ENCODE measurements at places on chromosomes 7 and 10. TPM values are rescaled to one million over a fixed set of nuclear protein-coding genes. Genes with fewer than 3 reads are reported as not detected.

The SPDYE11 gene
- not detected for polyA plus RNA-seq

The PIK3AP1 gene
- 1.9 TPM for polyA plus RNA-seq

DNA sequence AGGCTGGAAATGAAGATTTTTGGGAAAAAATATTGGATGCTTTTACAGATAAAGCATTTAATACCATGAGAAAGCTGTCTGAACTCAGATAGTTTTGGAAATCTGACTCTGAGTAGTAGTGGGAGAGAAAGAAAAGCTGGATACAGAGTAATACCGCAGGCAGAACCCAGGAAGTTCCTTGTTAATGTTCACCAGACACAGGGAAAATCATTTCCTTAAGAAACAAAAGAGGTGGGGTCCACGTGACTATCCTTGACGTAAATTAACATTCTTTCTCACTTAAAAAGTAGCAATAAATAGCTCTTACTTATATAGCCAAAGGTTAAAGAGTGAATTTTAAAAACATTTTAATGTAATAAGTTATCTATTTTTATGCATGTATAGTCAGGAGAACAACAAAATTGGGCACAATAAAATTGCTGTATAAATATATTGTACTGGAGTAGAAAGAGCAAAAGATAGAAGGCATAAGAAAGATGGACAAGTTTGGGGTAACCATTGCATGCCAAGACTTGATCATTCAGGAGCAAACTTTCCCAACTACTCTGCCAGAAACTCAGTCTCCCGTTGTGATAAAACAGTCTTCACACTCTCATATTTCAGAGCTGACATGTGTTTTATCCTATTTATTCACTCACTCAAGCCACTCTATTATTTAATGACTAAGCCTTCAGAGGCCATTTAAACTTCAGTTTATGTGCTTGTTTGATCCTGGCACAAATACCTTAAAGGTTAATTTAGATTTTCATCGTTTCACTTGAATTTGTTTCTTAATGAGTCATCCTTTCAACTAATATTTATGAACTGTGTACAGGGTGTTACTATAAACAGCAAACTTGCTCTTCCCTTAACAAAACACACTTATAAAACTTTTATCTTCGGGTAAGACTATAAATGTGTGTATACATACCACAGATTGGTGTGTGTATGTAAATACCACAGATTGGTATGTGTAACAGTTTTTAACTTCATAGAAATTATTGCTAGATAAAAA, 143.1 kb downstream of the GNAI1 start:
- peak; percentile 94 for DNase-seq

- DNase-seq = no peak
Observed at GRCh38 chr7:82599895-82600294, 156.3 kb upstream of the CACNA2D1 start.

DNA sequence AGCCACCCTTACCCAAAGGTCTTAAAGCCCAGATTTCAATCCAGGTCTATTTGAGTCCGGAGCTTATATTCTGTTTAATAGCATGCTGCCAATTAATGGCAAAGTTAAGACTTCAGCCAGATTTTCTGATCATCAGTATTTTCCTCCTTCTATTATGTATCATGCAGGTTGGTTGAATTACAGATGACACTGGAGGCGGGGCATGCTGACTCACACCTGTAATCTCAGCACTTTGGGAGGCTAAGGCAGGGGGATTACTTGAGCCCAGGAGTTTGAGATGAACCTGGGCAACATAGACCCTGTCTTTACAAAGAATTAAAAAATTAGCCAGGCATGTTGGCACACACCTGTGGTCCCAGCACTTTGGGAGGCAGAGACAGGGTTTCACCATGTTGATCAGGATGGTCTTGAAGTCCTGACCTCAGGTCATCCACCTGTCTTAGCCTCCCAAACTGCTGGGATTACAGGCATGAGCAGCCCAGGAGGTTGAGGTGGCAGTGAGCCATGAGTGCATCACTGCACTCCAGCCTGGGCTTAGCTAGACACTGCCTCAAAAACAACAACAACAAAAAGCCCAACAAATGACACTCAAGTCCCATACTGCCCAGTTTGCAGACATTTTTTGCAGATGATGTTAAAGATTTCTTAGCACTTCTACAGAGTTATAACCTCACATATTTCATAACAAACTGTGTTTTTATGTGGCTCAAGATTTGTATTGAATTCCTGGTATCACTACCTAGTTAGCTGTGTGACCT, 62.5 kb downstream of the MCU start:
- no peak for DNase-seq

DNA sequence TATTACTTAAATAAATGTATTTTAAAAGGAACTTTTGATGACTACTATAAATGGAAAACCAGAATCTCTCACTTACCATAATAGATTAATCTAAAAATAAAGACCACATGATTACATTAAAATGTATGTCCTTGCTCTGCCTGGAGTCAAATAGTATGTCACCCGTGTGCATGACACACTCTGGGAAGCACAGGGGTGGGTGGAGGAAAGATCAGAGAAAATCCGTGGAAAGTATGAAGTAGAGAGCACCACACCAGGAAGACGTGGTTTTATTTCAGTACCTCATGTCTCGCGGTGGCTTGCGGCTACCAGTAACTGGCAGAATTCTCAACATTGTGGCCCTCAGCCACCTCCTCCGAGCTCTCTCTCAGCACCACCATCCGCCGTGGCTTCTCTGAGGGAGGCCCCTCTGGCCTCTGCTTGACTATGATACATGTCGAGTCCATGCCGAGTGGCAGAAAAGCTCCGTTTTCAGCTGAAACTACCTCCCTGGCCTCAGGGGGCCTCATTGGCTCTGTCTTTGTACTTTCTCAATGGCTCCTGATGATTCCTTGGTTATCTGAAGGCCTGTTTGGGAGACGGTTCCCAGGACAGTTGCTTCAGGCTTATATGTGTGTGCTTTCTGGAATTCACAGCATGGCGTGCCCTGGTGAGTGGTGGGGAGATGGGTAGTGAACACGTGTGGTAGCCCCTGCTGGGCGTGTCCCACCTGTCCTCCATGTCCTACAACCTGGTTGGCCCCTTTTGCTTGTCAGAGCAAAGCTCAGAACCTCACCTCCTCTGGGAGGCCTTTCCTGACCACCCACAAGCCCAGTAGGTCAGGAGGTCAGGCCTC, 49.8 kb downstream of the LHPP start:
- no peak for DNase-seq

GRCh38 chr7:25967278-25968204, 184.5 kb upstream of the NFE2L3 start:
- no peak for DNase-seq

GRCh38 chr7:1533547-1534329, 3.2 kb downstream of the MAFK start:
- DNase-seq = peak; percentile 84

Measured in A549 (cell line).